Spleen (tissue), 13 donors: ENCODE measurements at places on chromosomes 13 and 19. TPM values are rescaled to one million over a fixed set of nuclear protein-coding genes. Genes with fewer than 3 reads are reported as not detected.

Gene RXFP2
- total RNA-seq, result not detected

Gene ZFP14
- 14.5 TPM for total RNA-seq

Gene SOX1
- total RNA-seq, result not detected

Gene ATXN8OS
- total RNA-seq, result not detected

Gene PSG7
- not detected for total RNA-seq

Gene SEMA6B
- 20.7 TPM for total RNA-seq

Gene HSD17B14
- total RNA-seq, result 6.7 TPM

Gene SYCN
- not detected for total RNA-seq

Gene C19orf85
- not detected for total RNA-seq

Gene OR7C1
- not detected for total RNA-seq

Gene ADGRE3
- total RNA-seq, result 2.8 TPM

Gene PRR19
- 1.2 TPM for total RNA-seq

Gene CKM
- not detected for total RNA-seq
